ENCODE measurements at places on chromosomes 11 and 22.

DNA sequence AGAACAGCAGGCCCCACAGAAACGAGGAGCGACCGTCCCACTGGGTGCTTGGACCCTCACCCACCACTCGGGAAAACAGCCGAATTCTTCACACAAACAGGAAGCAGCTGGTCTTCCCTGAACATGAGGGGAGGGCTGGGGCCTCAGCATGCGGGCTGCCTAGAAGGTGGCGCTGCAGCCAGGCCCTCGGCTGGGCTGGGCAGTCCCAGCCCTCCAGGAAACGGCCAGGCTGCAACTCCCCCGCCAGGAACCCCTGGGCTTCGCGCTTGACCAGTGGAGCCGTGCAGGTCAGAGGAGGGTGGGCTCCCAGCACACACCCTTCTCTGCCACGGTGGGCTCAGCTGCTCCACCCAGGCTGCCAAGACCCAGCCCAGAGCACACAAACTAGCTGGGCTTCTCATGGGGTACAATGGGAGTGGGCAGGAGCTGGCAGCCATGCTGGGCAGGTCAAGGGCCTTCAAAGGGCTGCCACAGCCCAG is 29.6 kb downstream of the IGF2 start:
- DNase-seq = no peak

GRCh38 chr11:45615182-45615792 is 50.1 kb downstream of the CHST1 start:
- no peak for DNase-seq

DNA sequence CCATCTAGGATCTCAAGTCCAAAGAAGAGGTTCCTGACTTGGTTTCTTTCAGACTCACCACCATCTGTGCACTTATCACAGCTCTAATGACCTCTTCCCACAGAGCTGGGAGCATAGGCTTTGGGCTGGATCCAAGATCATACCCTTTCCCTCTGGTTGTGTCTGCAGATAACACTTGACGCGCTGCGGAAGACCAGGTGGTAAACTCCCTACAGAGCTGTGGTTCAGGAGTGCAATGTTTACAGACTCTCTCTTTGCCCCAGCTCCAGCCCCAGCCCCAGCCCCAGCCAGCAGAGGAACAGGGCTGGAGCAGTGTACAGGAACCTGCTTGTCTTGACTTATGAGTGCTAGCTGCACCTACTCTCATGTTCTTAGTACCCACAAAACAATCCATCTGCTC is 274.4 kb upstream of the SYN3 start:
- DNase-seq = no peak

DNA sequence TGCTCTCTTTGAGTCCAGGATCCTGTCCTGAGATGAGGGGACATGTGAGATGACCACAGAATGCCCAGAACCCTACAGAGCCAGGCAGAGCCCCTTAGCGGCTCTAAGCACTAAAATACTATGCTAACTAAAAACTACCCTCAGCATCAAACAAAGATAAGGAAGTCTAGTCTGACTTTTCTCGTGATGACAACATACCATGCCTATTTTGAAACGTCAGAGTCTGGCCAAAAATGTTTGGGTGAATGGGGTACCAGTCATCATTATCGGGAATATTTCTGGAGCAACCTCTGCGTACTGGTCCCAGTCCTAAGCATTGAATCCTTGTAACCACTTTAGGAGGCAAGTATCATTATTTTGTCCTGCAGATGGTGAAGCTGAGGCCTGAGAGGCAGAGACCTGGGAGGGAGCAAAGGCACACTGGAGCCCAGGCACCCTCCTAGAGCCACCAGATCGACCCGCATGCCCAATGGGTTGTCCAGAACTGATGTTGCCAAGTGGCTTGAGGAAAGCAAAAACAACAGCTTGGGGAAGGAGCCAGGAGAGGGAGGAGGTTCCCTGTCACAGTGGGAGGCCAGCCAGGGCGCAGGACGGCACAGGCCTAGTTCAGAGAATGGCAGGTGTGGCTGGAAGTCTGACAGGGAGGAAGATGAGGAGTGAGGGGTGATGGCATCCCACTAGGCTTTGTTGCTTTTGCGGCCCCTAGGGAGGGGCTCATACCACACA is 7.2 kb upstream of the OSM start:
- no peak for DNase-seq

GRCh38 chr22:21010426-21011113 is 4.4 kb upstream of the P2RX6 start:
- DNase-seq = no peak

DNA sequence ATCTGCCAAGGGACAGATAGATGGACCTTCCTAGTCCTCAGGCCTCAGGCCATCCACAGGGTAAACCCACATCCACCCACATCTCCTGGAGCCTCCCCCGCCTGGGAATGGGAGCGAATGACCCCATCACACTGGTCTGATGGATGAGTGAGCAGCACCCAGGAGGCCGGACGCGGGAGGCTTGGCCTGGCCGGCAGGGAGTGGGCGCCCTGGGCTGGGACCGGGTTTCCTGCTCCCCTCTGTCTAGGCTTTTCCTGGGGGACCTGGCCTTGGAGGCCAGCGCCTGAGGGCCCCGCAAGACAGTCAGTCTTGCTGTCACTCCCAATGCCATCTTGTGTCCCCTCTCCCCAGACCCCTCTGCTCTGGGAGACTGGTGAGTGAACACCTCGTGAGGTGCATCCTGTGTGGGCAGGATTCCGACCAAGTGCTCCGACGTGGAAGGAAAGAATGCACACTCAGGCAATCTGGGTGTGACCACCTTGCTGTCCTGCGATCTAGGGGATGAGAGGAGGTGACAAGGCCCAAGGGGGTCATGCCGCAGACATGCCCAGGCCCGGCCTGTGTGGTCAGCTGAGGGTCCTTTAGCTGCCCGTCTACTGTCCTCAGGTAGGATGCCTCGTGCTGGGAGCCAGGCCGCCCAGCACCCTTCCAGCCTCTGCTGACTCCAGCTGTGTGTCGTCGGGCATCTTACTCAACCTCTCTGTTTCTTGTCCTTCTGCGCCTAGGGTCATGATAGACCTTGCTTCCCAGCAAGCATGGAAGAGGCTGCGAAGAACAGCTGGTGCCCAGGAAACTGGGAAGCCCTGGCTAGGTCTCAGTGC is 26.5 kb upstream of the WNT7B start:
- no peak for DNase-seq

DNA sequence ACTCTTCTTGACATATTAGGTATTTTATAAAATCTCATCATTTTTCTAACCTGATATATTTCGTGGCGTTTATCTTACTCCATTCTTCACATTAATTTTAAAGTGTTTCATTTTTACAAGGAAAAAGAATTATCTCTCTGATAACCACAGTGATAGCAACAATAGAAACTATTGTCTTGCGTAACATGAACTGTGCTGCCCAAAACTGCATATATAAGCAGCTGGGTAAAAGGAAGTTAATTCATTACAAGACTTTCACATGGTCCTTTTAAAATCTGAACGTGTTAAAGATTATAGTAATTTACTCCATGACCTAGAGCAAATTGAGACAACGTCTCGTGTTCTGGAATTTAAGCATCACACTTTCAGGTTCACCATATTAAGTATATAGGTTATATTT is 210.4 kb upstream of the GRIA4 start:
- DNase-seq = no peak

DNA sequence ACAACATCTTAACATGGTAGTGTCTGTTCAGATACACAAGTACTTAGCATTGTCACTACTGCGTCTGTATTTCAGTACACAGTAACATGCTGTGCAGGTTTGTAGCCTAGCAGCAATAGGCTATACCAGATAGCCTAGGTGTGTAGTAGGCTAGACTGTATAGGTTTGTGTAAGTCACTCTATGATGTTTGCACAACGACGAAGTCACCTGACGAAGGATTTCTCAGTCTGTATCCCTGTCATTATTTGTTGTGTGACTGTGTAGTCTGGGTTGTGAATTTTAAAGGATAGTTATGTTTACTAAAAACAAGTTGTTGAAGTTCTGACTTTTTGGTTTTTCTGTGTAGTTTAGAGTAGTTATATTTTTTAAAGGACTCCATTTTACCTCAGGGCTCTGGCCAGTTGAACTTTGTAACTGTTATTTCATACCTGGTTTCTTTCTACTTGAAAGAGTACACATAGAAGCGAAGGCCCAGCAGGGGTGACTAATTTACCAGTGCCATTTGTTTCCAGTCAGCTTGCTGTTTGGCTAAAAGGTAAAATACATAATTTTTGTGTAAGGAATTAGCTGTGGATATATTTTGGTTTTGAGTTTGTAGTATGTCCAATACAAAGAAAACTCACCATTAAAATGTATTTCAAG is 72.3 kb downstream of the PPP6R3 start:
- DNase-seq = no peak

GRCh38 chr11:66883016-66883965 is 26.4 kb downstream of the LRFN4 start:
- peak; percentile 50 for DNase-seq

DNA sequence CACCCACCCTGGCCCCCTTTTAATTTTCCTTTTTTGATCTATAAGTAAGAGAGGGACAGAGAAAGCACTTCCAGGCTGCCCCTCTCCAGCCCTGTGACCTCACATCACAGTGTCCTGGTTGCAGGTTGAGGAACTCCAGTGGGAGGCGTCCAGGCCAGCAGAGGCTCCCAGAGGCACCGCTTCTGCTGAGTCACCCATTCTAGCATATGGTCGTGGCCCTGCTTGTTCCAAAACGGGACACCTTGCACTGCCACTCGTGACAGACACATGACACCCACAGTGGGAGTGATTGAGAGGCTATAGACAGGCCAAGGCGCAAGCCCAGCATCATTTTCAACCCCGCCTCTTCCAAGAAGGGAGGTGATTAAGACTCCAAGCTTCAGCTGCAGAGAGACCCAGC is 16.0 kb upstream of the TMPRSS4 start:
- DNase-seq = no peak

DNA sequence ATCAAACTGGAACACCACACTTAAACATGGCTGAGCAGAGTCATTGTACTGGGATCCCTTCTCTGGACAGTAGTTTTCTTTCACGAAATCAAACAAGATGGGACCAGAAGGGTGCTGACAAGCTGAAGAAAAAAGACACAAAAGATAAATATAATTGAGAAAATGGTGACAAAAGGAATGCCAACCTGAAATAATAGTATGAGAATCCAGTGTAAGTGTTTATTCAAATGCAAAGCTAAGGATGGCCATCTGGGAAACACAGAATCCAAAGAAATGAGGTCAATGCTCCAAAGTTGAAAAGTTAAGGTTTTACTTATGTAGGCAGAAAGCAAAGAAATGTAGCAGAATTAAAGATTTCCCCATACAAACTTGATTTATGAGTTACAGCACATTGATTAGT is 5.3 kb upstream of the OR52E5 start:
- DNase-seq = no peak

DNA sequence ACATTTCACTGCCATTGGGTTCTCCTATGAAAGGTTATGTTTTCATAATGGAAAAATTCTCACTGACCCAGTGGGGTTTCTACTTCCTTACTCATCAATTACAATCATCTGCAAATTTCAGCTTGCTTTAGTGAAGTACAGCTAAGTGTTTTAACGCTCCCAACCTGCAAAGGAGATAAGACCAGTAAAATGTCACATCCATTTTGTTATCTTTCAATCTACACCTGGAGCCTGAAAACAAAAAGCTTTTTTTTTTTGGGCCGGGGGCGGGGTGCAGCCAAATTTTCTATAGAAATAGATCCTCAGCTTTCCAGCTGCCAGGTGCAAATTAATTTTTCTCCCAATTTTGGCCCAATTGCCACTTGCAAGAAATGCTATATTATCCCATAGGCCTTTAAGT is 40.6 kb downstream of the CADM1 start:
- DNase-seq = no peak

DNA sequence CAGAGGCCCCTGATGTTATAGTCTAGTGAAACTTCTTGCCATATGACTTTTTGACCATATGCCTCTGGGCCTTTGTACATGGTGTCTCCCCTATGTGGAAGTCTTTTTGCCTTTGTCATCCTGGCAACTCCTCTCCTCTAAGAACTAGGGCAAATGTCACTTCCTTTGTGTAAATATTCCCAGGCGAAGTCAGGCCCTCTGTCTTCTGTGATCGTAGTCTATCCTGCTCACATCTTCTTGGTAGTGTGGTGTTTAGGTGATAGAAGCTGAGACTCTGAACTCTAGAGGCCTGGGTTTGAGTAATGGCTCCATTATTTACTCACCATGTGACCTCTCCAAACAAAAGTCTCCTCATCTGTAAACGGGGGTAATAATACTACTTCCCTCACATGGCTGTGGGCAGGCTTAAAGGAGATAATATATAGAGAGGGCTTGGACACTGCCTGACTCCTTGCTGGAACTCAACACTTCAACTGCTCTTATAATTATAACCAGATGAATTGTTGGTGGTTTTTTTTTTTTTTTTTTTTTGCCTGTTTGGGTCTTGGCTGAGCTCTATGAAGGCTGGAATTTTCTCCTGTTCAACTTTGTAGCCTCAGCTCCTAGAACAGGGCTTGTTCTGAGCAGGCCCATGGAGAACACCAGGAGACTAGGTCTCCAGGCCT is 43.8 kb downstream of the INSC start:
- DNase-seq = no peak

DNA sequence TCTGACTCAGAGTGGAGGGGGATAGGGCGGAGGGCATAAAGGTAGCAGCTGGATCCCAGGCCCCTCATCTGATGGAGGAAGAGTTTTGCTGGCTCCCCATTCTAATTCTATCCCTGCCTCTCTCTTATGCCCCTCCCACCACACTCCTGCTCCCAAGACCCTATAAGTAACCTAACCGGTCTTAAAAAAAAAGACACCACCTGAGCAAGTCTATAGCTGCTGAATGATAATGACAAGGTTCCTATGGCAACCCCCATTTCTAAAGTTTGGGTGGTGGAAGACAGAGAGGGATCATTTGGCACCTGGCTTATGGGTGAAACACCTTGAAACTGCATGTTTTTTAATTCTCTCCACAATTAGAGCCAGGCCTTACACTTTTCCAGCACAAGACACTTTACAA is 69.6 kb downstream of the LARGE1 start:
- no peak for DNase-seq

DNA sequence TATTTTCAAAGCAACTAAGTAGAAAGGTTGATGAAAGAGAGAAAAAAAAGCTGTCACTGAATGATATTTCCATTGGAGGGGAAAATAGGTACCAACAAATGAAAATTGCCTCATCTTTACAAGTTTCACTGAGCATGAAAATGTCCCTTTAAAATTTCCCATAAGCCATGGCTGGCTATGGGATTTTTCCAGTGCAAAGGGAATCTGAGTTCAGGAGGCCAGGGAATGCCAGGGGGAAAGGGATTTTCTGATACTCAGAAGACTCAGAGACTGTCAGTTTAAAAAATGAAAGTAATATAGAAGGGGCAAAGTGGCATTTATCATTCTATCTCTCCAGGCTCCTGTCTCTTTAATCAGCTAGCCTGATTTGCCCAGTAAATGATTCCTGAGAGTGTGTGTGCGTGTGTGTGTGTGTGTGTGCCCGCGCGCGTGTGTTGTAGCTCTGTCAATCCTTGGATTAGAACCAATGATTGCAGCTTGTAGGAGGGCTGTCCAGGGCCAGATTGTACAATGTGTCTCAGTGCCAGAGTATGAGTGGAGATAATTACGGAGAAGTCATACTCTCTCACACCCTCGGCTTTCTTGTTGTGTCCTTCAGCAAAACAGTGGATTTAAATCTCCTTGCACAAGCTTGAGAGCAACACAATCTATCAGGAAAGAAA is at the start of gene NTM:
Gene NTM (plus strand): TSS at position 526 of the 662 bp plus-strand sequence.
- DNase-seq = no peak

GRCh38 chr11:76320929-76321328 is 60.0 kb downstream of the THAP12 start:
- DNase-seq = no peak
